ENCODE measurements at places on chromosomes 13 and 19. TPM values are rescaled to one million over a fixed set of nuclear protein-coding genes. Genes with fewer than 3 reads are reported as not detected.

ZSCAN1 gene
- 0.05 TPM for polyA plus RNA-seq

CDC37 gene
- polyA plus RNA-seq = 206 TPM

SIAH3 gene
- 0.02 TPM for polyA plus RNA-seq

ZNF681 gene
- polyA plus RNA-seq = 1.4 TPM

ALKBH6 gene
- 19.2 TPM for polyA plus RNA-seq

IGSF23 gene
- not detected for polyA plus RNA-seq

ZNF560 gene
- polyA plus RNA-seq = 0.05 TPM

LMTK3 gene
- polyA plus RNA-seq = 2.9 TPM

ZNF562 gene
- 11.2 TPM for polyA plus RNA-seq

ZNF442 gene
- polyA plus RNA-seq = 0.26 TPM

IGFL2 gene
- 5.4 TPM for polyA plus RNA-seq

MED4 gene
- 48.9 TPM for polyA plus RNA-seq

CD177 gene
- polyA plus RNA-seq = 0.06 TPM

PCID2 gene
- 17.8 TPM for polyA plus RNA-seq

IRGC gene
- polyA plus RNA-seq = not detected

CYP2F1 gene
- 2.2 TPM for polyA plus RNA-seq

ZNF154 gene
- polyA plus RNA-seq = 1.6 TPM

EFNB2 gene
- polyA plus RNA-seq = 8.4 TPM

NLRP11 gene
- not detected for polyA plus RNA-seq
